ENCODE measurements at places on chromosomes 13 and 19.

DNA sequence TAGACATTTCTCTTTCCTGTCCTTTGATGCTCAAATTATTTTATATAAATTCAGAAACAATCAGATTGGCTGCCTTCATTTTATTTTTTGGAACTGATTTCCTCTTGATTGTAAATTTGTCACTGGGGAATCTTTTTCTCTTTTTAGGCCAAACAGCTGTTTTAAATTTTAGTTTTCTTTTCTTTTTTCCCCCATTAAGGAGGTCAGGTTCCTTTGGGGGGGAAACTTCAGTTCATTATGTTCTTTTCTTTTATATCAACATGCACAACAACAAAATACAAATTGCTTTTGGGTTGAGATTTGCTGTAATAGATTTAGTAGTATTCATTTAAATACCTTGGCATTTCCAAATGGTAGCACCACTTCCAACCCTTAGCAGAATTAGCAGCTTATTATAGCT lies 264.8 kb upstream of the SPRY2 start:
- DNase-seq, result no peak

DNA sequence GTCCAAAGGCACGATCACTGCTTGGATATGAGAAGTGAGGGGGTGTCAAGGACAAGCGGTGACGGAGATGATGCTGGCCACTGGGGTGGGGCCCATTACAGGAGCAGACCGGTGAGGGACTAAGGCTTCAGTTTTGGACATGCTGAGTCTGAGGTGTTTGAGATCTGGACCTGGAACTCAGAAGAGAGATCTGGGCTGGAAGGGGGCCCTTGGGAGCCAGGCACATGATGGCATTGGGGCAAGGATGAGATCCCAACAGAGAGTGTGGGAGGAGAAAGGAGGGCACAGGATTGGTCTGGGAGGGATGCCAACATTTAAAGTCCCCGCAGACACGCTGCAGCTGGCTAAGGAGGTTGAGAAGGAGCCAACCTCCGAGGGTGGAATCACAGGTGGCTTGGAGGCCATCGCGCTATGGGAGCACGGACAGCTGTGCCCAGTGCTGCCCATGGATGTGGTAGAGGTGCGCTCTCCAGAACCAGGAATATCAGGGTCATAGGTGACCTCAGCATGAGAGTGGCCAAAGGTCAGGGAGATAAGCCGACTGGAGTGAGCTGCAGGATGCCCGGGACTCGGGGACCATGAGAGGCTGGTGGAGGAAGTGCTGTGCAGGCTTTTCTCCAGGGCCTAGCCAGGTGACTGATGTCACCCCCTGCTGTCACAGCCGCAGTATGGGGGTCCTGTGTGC lies 21.8 kb downstream of the DHRS12 start:
- no peak for DNase-seq

- DNase-seq, result no peak
Measured at GRCh38 chr19:41694831-41695635, 7.0 kb upstream of the CEACAM7 start.

- DNase-seq, result no peak
Measured at GRCh38 chr13:40429706-40430545, 236.5 kb downstream of the FOXO1 start.

- no peak for DNase-seq
Measured at GRCh38 chr13:52845334-52845761, 3.1 kb downstream of the PCDH8 start.

DNA sequence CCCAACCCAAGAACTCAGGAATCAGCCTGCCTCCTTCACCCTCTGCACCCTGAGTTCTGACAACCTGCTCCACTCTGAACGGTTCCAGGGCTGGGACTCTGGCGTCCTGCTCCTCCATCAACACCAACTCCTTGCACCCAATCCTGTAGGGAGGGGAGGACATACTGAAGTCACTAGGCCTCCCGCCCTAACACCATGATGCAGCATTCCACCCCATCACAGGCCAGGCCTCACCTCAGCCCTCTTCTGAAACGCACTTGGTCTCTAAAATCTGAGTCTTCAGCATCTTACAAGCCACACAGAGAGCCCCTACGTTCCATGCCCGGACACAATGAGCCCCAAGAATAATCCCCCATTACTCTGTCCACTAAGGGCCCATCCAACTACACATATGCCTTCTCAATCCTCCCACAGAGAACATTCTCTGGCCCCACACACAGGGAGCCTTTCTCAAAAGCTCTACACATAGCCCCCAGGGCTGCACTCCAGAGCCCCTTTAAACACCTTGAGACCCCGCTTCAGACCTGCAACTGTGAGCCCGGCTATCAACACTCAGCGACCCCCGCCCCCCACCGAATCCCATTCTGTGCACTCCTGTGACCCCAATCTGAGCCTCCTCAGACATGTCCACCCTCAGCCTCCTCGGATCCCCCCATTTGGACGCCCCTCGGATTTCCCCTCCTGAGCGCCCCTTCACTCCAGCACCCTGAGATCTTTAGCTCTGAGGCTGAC lies 567 bp downstream of the ALKBH6 start:
- no peak for DNase-seq

DNA sequence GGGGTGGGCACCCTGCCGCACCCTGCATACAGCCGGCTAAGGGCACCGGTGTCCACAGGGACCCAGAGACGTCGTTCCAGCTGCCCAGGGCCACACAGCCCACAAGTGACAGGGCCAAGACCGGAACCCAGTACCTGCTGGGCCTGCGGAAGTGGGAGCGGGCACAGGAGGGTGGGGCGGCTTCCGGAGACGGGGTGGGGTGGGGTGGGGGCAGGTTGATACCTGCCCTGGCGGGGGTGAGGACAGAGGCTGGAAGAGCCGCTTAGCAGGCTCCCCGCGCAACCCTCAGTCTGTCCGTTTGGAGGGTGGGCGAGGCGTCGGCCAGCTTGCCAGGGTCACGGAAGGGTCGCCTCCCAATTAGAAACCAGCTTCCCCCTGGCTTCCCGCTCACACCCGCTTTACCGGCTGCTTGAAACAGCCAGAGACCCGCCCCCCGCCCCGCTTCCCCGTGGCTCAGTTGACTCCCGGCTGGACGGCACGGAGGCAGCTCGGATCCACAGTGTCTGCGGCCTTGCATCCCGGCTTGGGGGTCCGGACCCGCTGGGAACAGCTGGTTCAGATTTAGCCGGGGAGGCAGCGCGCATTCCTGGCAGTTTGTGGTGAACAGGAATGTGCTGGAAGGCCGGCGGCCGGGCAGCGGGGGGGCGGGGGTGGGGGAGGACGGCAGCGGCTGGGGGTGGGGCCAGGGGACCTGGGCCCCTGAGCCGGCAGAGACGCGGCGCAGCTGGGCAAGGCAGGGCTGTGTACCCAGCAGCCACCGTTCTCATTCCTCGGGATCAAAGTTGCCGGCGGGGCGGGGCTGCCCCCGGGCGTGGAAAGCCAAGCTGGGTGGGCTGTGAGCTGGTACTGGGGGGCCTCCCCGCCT lies 1.9 kb downstream of the CNN2 start:
- DNase-seq, result no peak

- DNase-seq, result no peak
Measured at GRCh38 chr13:112896736-112897602, 72.0 kb upstream of the MCF2L start.

GRCh38 chr13:105442949-105443699 lies 1092.3 kb downstream of the EFNB2 start:
- no peak for DNase-seq

DNA sequence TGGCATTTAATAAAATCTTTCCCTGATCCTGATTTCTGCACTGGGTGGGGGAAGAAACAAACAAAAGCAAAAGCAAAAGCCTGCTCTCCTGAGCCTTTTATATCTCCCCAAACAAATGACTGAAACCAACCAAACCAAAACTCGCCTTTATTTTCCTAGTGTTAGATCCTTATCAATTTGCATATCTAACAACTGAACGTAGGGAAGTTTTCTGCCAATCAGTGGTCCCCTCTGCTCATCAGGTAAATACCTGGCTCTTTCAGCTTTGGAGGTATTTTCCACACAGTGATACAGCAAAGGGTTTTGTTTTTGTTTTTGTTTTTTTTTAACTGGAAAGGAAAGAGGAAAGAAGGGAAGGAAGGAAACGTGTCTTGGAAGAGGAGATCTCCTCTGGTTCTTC lies 3.3 kb downstream of the AMER2 start:
- no peak for DNase-seq

GRCh38 chr13:107712145-107712860 lies 503.0 kb downstream of the LIG4 start:
- no peak for DNase-seq

- DNase-seq, result no peak
Measured at GRCh38 chr13:62747152-62747551, 1331.5 kb upstream of the PCDH20 start.

GRCh38 chr19:35554076-35554475 lies 8.7 kb downstream of the TMEM147 start:
- no peak for DNase-seq

- peak; percentile 76 for DNase-seq
Measured at GRCh38 chr13:97629601-97630272, 195.8 kb downstream of the RAP2A start.

DNA sequence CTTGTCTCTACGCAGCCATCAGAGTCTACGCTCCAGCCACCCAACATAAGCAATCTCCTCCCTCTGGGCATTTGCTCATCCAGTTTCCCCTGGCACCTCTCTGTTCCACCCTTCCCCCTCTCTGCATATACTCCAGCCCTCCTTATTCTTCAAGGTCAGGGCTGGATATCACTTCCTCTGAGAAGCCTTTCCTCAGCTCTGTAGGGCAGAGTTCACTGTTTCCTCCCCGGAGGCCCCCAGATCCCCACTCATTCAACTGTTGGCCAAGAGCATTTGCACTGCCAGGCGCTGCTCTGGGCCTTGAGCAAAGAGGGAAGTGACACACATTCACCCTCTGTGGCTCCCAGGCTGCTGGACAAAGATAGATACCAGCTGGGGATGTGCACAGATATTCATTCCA lies 3.3 kb downstream of the FCGRT start:
- DNase-seq, result no peak

GRCh38 chr13:58706421-58706820 lies 1074.9 kb downstream of the PCDH17 start:
- no peak for DNase-seq

- no peak for DNase-seq
Measured at GRCh38 chr19:6439743-6440142, 6.2 kb upstream of the SLC25A41 start.

DNA sequence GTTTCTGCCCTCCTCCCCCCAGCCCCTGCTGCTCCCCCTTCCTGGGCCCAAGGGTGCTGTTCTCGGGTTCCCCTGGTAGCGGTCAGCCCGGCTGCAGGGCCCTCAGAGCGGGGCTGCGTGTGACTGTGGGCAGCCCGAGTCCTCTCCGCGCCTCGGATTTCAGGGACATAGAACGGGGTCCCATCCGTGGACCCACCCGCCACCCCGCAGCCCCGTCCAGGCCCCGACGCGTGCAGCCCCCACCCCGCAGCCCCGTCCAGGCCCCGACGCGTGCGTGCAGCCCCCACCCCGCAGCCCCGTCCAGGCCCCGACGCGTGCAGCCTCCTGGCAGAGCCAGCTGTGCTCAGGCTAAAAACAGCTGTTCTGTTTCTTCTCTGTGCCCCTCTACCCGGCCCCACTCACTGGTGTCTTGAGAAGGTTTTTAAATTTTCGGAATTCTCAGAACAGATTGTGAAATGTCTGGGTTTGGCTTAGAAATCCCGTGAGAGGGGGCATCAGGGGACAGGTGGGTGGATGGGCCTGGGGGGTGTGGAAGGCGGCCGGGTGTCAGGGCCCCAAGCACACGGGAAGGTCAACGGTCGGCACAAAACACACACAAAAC lies 5.5 kb upstream of the PRTN3 start:
- no peak for DNase-seq

DNA sequence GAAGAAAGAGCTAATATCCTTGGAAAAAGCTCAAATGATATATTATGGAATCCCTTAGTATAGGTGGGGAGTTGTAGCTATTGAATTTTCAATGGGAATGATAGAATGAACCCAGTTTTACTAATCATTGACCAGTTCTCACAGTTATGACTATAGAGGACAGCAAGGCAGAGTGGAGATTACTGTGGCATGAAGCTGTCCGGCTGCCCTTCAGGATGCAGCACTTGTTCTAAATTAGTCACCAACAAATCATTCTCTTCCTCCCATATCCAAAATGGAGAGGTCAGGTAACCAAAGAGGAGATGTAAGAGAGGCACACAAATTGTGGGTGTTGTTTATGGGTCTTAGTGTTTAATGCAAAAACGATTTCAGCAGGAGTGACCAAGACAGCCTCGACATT lies 1490.0 kb upstream of the MIR17HG start:
- DNase-seq, result no peak

DNA sequence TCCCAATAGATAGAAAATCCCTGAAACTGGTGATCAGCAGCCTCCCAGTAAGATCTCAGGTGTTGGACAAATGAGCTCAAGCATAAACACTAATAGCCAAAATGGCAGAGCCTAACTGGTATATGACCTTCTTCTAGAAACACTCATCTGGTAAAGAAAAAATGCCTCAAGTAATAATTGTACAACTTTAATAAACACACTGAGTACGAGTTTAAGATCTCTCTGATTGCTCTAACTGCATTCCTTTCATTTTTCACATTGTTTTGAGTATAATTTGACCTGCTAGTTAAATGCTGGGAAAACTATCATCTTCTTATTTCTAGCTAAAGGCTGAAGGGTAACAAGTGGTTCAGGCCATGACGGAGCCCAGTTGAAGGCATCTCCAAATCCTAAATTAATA lies 2009.5 kb upstream of the PCDH20 start:
- no peak for DNase-seq

- DNase-seq, result no peak
Measured at GRCh38 chr13:108508263-108508662, 121.1 kb upstream of the MYO16 start.

GRCh38 chr19:3249408-3249807 lies 24.9 kb downstream of the CELF5 start:
- DNase-seq, result no peak
